Stimulated activated CD8-positive, alpha-beta memory T cell treated with anti-CD3 and anti-CD28 coated beads, Interleukin-7, amount 100 ng/mL, for 1 hour (primary cell): ENCODE measurements at places on chromosomes 4 and X.
A peak's percentile ranks its signal among the peaks of the same experiment; 100 is the strongest.

GRCh38 chr4:85929961-85930665 is 429.7 kb downstream of the MAPK10 start:
- DNase-seq, result no peak

- DNase-seq, result no peak
Measured at GRCh38 chr4:78687818-78688217, 88.3 kb upstream of the BMP2K start.

GRCh38 chrX:119266364-119266995 is 30.4 kb downstream of the PGRMC1 start:
- no peak for DNase-seq

GRCh38 chrX:16589211-16589610 is 60.7 kb upstream of the S100G start:
- no peak for DNase-seq

GRCh38 chr4:116959045-116959444 is 126.3 kb downstream of the TRAM1L1 start:
- no peak for DNase-seq

GRCh38 chrX:130975947-130976346 is 72.9 kb upstream of the ENOX2 start:
- DNase-seq, result no peak

DNA sequence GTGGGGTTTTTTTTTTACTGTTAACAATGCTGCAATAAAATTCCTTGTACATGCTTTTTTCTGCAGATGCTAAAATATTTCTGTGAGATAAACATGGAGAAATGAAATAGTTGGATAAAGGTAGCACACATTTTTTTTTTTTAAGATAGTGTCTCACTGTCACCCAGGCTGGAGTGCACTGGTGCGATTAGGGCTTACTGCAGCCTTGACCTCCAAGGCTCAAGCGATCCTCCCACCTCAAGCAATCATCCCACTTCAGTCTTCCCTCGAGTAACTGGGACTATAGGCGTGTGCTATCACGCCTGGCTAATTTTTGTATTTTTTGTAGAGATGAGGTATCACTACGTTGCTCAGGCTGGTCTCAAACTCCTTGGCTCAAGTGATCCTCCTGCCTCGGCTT is 1.8 kb upstream of the HUWE1 start:
- DNase-seq, result no peak

DNA sequence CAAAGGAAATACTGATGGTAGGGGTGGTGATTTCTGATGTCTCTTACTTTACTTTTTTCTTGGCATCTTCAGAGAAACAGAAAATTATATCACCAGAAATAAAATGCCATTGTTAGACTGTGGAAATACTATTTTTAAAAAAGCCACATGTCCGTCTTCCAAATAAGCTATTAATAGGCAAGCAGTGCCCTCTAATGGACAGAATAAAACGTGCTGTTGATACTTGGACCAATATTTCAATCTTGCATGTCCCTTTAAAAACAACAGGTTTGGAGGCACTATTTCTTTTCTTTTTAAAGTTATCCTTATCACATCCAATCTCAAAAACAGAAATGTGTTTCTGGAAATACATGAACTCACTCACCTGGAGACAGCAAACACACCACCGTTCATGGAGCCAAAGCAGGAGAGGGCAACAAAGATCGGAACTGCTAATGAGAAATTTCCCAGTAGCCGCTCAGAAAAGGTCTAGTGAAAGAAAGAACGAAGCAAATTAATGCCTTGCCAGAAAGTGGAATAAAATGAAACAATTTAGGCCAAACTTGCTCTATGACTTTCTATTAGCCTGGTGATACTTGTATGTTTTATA is 59.2 kb downstream of the SLC7A11 start:
- DNase-seq, result no peak

GRCh38 chrX:12894074-12895030 is 12.1 kb upstream of the TLR8 start:
- DNase-seq, result peak; percentile 1

DNA sequence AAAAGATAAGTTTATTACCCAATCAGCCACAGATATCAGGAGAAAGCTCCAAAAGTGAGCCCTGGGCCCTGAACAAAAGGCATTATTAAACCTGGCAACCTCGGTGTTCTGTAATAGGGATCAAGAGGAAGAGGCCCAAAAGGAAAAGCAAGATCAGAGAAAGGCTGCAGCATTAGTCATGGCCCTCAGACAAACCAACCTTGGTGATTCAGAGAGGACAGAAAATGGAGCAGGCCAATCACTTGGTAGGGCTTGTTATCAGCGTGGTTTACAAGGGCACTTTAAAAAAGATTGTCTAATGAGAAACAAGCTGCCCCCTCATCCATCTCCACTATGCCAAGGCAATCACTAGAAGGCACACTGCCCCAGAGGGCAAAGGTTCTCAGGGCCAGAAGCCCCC is 75.7 kb downstream of the AGTR2 start:
- no peak for DNase-seq

DNA sequence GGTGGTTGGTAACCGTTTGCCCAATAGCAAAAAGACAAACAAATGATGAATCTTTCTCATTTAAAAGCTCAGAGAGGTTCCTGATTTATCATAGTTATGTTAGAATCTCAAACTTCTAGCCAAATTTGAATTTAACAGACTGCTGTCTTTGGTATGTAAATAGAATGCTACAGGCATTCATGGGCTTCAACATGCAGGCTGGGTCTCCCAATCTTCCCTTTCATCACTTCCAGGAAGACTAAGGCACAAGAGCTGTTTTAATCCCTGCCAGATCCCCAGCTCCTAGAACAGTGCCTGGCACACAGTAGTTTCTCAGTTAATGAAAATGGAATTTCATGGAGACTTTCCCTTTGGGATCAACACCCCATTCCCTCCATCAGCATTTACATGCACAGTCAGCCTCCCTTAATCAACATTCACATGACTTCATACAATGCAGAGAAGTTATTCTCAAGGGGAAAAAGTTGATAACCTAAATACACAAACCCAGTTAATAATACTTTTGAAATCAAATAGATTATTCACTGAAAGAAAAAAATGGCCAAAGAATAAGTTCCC is 107.6 kb upstream of the C1QTNF7 start:
- DNase-seq, result no peak

DNA sequence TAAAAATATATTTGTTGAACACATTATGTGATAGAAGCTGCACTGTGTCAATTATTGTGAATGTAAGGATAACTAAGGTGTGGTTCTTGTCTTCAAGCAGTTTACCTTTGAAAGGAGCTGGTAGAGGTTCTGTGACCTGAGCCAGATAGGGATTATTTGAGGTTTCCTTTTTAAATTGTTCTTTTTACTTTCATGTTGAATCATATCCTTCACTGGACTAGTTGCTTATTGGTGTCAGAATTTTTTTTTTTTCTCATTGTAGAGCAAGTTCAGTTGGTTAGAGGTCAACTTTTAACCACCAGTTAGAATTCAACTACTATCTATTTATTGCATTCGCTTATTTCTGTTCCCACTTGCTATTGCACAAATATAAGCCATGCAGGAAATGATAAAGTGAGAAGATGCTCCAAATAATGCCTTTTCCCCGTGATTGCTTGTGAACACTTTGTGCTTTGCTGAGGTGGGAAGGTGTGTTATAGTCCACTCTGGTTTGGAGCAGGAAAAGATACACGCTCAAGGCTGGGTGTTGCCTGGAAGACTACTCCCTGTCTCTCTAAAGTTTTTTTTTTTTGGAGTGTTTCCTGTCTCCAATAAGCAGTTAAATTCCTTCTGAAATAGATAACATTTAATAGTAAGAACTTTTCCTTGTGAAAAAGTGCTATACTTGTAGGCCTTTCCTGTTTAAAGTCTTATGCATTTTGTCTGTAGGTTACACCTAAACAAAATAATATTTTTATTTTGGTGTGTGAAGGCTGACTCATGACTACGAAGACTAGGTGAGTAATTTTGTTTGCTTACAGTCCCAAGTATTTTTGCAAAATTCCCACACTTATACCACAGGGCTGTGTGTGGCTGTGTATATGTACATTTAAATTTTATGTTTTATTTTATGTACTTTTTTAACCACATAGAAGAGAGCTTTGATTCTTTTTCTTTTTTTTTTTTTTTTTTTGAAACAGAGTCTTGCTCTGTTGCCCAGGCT is 83.8 kb upstream of the LCORL start:
- no peak for DNase-seq

DNA sequence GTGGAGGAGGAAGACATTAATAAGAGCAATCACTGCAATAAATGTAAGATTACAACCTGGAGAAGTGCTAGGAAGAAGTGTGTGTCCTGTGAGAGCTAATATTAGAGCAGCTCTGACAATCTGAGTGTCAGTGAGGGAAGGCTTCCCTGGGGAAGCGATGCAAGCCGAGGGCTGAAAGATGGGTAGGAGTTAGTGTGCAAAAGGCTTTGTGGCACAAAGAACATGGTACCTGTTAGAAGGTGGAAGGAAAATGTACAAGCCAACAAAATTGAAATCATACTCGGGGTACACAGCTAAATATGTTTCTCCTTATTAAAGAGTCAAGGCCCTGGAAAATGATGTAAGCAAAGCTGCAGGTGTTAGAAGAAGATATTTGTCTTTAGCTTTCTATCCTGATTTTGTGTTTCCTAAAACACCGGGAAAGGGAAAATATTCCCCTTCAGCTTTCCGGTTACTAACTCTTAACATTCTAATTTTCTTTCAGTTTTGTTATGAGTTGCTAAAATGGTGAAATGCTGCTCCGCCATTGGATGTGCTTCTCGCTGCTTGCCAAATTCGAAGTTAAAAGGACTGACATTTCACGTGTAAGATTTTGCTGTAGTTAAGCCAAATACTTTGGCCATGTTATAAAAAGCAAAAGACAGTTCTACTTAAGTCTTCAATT is 808 bp downstream of the THAP6 start:
- DNase-seq, result no peak

DNA sequence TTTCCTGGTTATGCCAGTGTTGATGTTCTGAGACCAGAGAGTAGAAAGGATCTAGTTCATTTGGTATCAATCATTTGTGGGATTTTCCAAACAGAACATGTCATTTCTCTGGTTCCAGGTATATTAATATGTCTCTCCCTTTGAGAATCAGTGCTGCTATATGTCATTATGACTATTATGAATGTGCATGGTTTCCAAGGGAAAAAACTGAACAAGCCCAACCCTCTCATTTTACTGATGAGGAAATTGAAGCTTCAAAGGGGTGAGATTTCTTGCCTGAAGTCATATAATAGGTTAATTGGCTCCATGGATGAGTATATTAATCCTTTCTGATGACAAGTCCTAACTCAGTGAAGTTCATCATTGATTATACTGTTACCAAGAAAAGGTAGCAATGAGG is 31.9 kb downstream of the RUFY3 start:
- DNase-seq, result no peak

DNA sequence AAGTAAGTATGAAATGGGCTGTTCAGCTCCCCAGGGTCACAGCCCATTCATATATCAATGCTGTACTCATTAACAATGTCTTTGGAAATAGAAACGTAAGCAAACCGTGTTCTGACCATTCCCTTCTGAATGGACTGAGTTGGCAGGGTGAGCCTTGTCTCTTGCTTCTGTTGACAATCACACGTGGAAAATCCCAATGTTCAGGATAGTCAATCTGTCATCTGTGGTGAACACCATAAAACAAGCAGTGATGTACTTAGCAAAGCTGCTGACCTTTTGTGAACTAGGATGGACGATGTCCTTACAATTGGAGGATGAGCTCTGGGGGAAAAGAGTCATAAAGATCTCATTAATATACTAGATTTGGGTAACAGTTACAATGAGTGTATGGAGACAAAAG is 109.6 kb upstream of the PAQR3 start:
- no peak for DNase-seq

- no peak for DNase-seq
Measured at GRCh38 chrX:154328646-154329045, 33.1 kb downstream of the TKTL1 start.

DNA sequence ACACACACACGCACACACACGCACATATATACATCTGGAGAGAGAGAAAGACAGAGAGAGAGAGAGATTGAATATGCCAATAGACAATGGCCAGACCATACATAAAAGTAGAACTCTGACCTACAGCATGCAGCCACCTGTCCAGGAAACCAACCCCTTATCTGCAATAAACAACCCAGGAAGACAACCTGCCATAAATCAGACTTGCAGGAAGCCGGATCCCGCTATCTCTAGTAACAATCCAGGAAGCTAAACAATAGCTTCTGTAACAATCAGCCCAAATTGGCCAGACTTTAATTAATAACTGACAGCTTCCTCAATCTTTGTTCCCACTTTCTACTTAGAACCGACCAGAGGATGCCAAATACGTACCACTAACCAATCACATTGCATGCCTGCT is 173.2 kb downstream of the LDB2 start:
- DNase-seq, result no peak

GRCh38 chrX:136203438-136203837 is 47.8 kb downstream of the MAP7D3 start:
- DNase-seq, result no peak

- no peak for DNase-seq
Measured at GRCh38 chr4:128862608-128863311, 53.3 kb downstream of the JADE1 start.

- DNase-seq, result no peak
Measured at GRCh38 chr4:40572692-40573310, 56.9 kb downstream of the RBM47 start.

DNA sequence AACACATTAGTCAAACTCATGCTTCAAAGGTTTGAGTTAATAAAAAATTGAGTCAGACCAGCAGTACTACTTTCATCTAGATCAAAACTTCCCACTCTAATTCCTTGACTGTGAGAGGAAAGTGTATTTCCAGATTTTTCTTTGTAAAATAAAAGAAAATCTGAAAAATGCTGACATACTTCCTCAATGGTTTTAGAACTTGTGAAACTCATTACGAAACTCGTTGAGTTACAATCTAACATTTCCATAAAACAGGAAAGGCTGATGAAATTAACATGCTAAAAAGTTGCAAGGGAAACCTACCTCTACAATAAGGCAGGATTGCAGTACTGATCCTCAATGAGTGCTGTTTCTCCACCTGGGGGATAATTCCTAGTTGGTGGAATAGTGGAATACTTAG is 217.8 kb upstream of the HCCS start:
- DNase-seq, result no peak

DNA sequence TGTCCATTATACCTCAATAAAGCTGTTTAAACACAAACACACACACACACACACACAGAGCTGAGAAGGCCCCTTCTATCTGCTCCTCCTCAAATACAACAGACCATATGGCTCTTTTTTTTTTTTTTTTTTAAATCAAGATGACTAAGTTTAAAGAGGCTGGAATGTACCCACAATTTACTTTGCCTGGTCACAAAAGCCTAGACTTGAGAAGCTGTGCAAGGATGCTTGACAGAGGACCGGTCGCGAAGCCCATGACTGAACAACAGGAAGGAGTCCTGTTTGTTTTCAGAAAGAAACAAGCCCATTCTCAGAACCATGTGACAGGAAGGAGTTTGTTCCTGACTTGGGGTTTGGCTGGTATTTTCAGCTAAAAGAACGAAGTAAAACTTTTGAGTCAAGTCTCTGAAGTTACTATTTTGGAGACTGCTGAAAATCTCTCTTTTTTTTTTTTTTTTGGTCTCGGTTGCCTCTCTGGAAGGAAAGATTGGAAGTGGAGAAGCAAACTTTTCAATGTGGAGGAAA is 650.9 kb upstream of the TENM3 start:
- DNase-seq, result no peak

GRCh38 chr4:151489462-151490203 is 80.7 kb downstream of the FHIP1A start:
- DNase-seq, result no peak
